ENCODE measurements at places on chromosomes 5 and 9. TPM values are rescaled to one million over a fixed set of nuclear protein-coding genes. Genes with fewer than 3 reads are reported as not detected.

Gene NKD2
- total RNA-seq: not detected

Gene MYOZ3
- 0.94 TPM for total RNA-seq

Gene CATSPER3
- total RNA-seq: 0.19 TPM

Gene CDK7
- 60.7 TPM for total RNA-seq

Gene IFNA6
- not detected for total RNA-seq

Gene IFNA21
- total RNA-seq: not detected

Gene FRMPD1
- total RNA-seq: not detected

Gene PAPPA
- 0.09 TPM for total RNA-seq

Gene FAM78A
- total RNA-seq: 4.5 TPM

Gene GLRA1
- not detected for total RNA-seq

Gene DIRAS2
- total RNA-seq: not detected

Gene TMEM171
- total RNA-seq: 7.0 TPM

Gene ATP6V1G1
- 104 TPM for total RNA-seq

Gene RLN2
- total RNA-seq: 0.28 TPM

Gene MEGF10
- total RNA-seq: 0.36 TPM

Gene SOHLH1
- total RNA-seq: not detected

Gene DNM1
- 2.9 TPM for total RNA-seq

Gene RIOK2
- 26.6 TPM for total RNA-seq

Gene ZNF366
- total RNA-seq: 4.0 TPM

Gene HSPB3
- not detected for total RNA-seq

Gene NUTM2G
- not detected for total RNA-seq

Gene IL33
- 138 TPM for total RNA-seq

Gene EPB41L4A
- 13.4 TPM for total RNA-seq

Gene ZNF608
- 9.7 TPM for total RNA-seq

Gene TXNDC8
- not detected for total RNA-seq

Gene EIF4EBP3
- 0.75 TPM for total RNA-seq

Gene C1QTNF2
- 0.09 TPM for total RNA-seq

Gene ZDHHC11
- total RNA-seq: 0.75 TPM

Gene CERCAM
- 48.1 TPM for total RNA-seq

Gene GRXCR2
- not detected for total RNA-seq

Gene GABRP
- total RNA-seq: 0.36 TPM

Gene DOLPP1
- total RNA-seq: 10.2 TPM

Gene TSSK1B
- total RNA-seq: 0.09 TPM

Gene SLC45A2
- total RNA-seq: not detected

Gene SEMA5A
- 12.7 TPM for total RNA-seq

Gene NUTM2F
- not detected for total RNA-seq

Gene ZBED3
- total RNA-seq: 0.90 TPM

Gene TIMD4
- not detected for total RNA-seq

Gene RETREG1
- total RNA-seq: 0.28 TPM

Gene DBH
- total RNA-seq: not detected

Gene LCN15
- total RNA-seq: not detected

Gene SURF1
- total RNA-seq: 19.9 TPM

Gene DPM2
- total RNA-seq: 8.1 TPM

Gene EGFLAM
- total RNA-seq: 2.2 TPM

Gene PPP3R2
- not detected for total RNA-seq

Gene KIF20A
- total RNA-seq: 24.5 TPM

Gene VLDLR
- total RNA-seq: 4.4 TPM

Gene PFN3
- not detected for total RNA-seq

Gene EQTN
- total RNA-seq: not detected

Gene HTR4
- not detected for total RNA-seq

Gene HAPLN1
- total RNA-seq: not detected

Gene PHF24
- total RNA-seq: not detected

Gene ZBTB34
- 7.7 TPM for total RNA-seq

Measured in endothelial cell of coronary artery (primary cell).